Activated naive CD4-positive, alpha-beta T cell (primary cell): ENCODE measurements at places on chromosomes 2 and 18.

DNA sequence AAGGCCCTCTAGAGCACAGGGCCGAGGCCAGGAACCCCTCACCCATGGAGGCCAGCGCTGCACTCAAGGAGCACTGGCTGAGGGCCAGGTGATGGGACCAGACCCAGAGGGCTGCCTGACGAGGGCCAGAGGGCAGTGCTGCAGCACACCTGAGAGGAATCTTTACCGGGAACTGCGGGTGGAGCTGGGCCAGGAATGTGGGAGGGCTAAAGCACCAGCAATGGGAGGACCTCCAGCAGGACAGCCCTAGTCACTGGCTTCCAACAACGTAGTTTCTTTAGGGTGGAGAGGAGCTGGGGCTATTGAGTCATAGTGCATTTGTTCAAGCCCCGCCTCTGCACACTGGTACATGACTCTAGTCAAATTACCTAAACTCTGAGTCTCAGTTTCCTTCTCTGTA, 143.4 kb downstream of the TMEM17 start:
- no peak for DNase-seq

DNA sequence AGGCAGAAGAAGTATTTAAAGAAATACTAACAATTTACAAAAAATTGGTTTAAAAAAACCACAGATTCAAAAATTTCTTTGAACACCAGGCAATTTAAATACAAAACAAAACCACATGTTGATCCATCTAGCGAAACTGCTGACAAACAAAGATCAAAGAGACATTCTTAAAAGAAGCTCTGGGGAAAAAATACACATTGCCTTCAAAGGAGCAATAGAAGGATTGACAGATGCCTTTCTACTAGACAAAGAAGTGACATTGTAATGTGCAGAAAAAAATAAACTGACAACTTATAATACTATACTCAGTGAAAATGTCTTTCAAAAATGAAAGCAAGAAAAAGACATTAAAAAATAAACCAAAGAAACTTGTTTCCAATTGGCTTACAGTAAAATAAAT, 12.6 kb upstream of the EIF2AK3 start:
- DNase-seq = no peak

- DNase-seq = peak; percentile 8
Measured at GRCh38 chr2:68908392-68908970, 37.3 kb upstream of the BMP10 start.

GRCh38 chr2:2683606-2684224, 352.6 kb upstream of the MYT1L start:
- no peak for DNase-seq

DNA sequence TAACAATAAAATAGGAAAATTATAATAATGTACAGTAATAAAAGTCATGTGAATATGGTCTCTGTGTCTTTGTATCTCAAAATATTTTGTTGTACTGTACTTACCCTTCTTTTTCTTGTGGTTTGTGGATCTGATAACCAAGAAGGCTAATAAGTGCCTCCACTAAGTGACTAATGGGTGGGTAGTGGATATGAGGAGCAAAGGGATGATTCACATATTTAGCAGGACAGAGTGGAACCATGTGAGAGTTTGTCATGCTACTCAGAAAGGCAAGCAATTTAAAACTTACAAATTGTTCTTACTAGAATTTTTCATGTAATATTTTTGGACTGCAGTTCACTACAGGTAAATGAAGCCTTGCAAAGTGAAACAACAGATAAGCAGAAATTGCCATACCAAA, 1241.2 kb upstream of the CDH2 start:
- DNase-seq = no peak

DNA sequence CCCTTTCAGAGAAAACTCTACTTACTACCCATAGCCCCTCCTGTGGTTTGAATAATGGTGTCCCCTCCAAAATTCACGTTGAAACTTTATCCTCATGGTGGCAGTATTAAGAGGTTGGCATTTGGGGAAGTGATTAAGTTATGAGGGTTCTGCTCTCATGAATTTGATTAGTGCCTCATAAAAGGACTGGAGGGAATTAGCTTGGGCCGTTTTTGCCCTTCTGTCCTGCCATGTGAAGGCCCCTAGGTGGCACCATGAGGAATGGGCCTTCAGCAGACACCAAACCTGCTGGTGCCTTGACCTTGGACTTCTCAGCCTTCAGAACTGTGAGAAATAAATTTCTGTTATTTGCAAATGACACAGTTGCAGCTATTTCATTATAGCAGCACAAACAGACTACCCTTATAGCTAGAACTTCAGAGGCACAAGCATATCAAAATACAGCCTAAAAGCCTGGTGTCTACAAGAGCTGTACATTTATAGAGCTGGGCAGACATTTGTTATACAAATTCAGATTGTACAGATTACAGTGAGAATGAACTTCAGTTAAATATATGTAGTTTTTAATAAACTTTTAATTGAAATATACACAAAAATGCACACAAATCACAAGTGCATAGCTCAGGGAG, 2.6 kb upstream of the PTPN2 start:
- no peak for DNase-seq

DNA sequence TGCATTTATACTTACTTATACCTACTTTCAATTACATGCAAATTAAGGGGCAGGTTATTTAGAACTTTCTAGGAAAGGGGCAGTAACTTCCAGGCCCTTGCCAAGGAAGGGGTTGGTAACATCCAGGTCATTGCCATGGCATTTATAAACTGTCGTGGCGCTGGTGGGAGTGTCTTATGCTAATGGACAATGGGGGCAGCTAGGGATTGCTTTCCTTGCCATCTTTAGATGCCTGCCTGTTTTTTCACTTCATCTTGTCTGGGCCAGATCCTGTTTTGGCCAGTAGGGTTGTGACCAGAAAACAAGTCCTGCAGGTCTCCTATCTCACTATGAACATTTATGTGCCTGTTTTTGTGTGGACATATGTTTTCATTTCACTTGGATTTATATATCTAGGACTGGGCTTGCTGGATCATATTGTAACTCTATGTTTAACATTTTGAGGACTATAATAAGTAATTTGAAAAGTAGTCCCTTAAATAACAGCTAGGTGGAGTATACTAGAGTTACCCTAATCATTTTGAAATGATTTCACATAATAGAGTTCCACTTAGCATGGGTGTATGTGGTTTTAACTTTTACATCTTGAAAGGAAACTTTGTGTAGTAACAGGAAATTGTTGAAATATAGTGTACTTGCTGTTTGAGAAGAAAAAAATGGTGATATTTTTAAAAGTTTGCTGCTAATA, 56.1 kb downstream of the LCLAT1 start:
- DNase-seq = no peak

DNA sequence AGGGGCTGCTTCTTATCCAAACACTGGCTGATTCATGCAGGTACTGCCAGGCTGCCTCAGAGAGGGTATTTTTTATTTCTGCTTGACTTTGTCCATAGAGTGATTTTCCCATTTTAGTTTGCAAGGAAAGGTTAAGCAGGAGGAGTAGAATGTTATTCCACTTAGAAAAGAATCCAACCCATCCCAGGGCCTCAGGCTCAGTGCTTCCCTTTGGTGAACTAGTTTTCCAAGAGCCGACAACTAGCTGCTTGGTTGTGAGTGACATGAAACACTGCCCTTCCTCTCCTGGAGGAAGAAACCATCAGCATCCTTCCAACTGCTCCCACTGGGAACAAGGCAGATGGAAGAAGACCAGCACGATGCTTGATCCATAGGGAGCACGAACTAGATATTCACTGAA, 58.5 kb downstream of the BCL2 start:
- DNase-seq = no peak

- DNase-seq = no peak
Measured at GRCh38 chr2:241509155-241509784, 886 bp upstream of the STK25 start.

DNA sequence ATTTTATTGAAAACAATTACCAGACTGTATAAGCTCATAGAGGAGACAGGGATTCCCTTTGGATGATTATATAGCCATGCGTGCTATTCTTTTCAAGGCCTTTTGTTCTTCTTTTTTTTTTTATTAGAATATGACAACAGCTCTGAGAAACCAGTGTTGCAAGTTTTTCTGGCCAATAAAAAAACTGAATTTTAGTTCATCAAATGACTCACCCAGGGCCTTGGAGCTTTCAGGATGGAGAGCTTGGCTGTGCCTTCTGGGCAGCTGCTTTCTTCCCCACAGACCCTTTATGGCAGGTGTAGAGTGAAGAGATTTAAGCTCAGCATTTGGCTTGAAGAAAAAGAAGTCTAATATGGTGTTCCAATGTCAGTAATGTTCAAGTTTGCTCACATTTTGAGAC, 497.9 kb upstream of the FANCL start:
- DNase-seq = no peak

- no peak for DNase-seq
Measured at GRCh38 chr18:26840965-26841364, 24.5 kb downstream of the AQP4 start.

GRCh38 chr2:217203086-217203485, 343.2 kb upstream of the TNP1 start:
- no peak for DNase-seq

DNA sequence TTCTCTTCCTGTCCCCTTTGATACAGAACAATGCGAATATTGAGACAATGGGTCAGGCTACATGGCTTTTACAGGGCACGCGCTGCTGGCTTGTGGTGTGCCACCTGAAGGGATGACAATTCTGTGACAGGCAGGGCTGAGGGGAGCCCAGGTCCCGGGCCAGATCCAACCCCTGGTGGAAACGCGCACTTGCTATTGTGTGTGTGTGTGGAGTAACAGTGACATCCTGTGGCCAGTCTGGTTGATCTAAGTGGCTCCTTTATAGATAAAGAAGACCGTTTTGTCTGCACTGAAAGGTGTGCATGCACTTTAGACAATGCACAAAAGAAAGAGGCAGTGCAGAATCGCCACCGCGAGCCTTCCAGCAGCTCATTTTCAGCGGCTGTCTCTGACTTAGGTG, 273.6 kb downstream of the HRH4 start:
- DNase-seq = no peak

DNA sequence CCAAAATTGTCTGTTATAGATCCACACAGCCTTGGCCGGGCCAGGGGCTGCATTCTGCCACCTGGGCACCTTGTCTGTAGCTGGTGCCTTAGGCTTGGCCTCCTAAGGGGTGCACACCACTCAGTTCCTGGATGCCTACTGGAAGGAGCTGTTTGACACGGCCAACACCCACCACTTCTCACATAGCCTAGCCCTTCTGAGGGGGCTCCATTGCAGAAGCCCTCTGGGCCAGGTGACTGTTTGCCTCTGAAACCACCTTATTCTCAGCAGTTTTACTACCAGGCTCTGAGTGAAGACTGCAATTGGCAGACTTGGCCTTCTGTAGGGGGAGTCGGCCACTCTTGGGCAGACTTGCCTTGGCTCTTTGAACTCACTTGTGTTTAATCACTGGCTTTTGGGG, 39.5 kb downstream of the EPHA4 start:
- DNase-seq = no peak

- no peak for DNase-seq
Measured at GRCh38 chr2:150370561-150370960, 116.9 kb downstream of the RND3 start.

- no peak for DNase-seq
Measured at GRCh38 chr2:181810823-181811695, 80.5 kb upstream of the ITPRID2 start.

DNA sequence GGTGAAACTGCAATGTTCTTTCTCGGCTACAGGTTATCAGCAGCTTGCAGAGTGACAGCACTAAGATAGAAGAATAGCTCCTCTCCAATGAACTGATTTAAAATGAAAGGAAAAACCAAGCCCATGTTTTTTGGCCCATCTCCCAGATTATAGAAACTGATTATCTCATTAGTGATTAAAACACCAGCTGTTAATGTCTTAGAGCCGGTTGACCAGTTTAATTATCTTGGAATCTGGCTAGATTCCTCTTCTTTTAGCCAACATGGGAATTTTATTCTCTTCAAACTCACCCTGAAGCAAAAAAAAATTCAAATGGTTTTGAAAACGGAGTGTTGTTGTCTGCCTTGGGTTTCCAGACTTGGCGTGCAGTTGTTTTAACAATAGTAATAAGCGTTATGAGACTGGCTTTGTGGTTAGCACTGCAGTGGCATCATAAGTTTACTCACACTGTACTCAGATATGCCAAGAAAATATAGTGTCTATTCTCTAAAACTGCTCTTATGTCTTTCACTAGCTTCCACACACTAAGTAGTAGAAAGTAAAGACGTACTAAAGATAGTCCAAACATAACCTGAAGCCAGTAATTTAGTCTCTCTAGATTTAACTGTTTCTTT, 665.3 kb downstream of the STK39 start:
- no peak for DNase-seq

DNA sequence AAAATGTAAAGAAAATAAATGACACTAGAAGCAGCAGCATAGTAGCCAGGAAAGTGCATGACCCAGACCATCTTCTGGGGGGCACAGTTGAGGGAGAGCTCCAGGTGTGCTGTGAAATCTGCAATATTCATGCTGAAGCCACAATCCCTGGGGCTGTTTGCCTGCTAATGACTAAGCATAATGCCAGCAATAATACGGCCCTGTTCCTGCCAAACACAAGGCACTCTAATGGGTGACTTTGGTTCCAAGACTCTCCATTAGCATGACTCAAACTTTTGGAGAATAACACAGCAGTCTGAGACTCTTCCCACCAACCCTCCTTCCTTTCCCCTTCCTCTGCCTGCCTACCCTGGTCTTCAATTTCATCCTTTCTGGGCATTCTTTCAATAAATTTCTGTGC, 77.9 kb upstream of the DOCK10 start:
- no peak for DNase-seq

DNA sequence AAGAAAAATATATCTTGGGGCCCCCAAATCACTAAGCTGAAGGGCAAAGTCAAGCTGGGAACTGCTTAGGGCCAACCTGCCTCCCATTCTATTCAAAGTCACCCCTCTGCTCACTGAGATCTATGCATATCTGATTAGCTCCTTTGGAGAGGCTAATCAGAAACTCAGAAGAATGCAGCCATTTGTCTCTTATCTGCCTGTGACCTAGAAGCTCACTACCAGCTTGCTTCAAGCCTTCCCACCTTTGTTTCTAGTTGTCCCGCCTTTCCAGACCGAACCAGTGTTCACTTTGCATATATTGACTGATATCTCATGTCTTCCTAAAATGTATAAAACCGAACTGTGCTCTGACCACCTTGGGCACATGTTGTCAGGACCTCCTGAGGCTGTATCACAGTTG, 479.4 kb downstream of the METTL4 start:
- DNase-seq = no peak

- DNase-seq = no peak
Measured at GRCh38 chr2:155404433-155405002, 706.0 kb downstream of the KCNJ3 start.
